ENCODE measurements at places on chromosomes 1 and 21. TPM values are rescaled to one million over a fixed set of nuclear protein-coding genes. Genes with fewer than 3 reads are reported as not detected.
A peak's percentile ranks its signal among the peaks of the same experiment; 100 is the strongest.

- DNase-seq = no peak
Observed at GRCh38 chr1:247297263-247298123, 34.2 kb downstream of the ZNF496 start.

DNA sequence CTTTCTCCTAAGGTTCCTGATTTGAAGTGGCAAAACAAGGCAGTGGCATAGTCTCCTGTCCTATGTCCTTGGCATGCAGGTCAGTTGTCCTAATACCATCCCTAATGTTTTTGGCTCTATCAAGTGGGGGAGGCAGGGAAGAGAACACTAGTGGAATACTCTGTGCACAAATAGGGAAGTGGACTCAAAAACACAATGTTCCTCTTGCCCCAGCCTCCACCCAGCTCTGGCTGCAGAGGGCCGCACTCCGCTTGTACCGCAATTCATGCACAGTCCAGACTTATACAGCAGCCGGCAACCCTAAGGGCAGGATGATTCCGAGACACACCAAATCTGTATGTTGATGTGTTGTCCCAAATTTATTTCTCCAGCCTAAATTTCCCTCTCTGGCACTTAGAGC is 14.5 kb downstream of the PLEKHO1 start:
- DNase-seq = peak; percentile 54

GRCh38 chr21:41939391-41939790 is 14.4 kb downstream of the C2CD2 start:
- DNase-seq = no peak

DNA sequence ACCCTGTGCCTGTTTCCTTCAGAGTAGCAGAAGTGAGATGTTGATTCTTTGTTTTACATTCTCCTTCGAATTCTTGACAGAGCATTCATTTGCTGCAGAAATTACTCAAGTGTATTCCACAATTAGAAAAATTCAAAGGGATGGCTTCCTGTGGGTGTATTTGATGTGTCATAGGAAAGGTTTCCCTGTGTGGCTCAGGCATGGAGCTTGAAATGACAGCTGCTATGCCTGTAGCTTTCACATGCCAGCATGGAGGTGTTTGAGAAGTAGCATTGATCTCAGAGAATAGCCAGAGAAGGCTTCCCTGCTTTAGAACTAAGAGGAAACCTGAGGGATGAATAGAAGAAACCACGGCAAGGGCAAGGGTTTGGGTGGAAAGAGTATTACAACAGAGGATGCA is 317.2 kb upstream of the DEPDC1 start:
- DNase-seq = no peak

Gene ACTA1
- polyA plus RNA-seq = not detected

GRCh38 chr1:83593073-83593472 is 405.9 kb downstream of the TTLL7 start:
- no peak for DNase-seq

DNA sequence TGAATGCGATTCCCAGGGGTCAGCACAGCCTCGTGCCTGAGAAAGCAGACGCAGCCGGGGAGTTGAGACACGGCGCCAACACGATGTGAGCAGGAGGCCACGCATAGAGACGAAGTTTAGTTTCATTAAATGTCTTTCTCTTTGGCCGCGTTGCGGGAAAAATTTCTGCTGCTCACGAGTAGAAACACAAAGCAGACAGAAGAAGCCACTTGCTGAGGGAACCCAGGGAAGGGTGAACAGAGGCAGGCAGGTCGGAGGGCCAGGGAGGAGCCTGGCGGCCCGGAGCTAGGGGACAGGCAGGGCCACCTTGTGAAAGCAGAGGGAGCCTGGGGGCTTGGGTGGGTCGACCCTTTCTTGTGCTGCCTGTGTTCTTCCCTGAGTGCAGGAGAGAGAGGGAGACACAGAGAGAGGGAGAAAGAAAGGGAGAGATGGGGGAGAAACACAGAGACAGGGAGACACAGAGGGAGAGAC is 33.2 kb downstream of the POFUT2 start:
- no peak for DNase-seq

Gene CRNN
- polyA plus RNA-seq = not detected

DNA sequence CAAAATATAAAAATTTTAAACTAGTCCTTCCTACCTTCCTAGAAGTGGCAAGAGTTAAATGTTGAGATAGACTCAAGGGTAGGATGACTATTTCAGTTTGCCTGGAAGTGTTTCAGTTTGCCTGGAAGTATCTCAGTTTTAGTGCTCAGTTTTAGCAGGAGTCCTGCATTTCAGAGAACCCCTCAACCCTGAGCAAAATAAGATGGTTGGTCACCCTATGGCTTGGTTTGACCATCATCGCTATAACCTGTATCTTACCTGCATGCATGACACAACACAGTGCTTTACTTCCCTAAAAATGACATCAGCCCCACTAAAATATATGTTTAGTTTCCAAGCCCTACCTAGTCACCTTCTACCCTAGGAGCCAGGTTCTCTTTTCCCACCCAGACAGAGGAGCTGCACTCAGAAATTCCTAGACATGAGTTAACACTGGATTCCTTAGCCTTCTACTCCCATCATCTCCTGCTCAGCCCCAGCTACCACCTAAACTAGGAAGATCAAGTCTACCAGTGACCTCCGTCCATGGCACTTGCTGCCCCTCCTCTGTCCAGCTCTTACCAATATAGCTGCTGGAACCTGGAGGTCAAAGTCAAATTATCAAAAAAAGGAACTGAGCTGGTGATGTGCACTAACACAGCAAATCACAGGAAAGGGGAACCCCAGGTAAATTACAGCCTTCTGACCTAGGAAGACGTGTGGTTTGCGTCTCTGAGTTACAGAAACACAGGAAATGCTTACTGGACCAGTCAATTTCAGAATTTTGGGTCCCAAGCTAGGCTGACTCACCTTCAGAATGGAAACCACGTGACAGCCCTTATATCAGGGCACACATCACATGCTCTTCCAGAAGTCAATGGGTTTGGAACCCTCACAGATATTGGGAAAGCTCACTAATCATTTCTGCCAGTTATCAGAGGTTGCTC is 2.2 kb upstream of the G0S2 start:
- peak; percentile 100 for DNase-seq

Gene CHIA
- polyA plus RNA-seq = not detected

DNA sequence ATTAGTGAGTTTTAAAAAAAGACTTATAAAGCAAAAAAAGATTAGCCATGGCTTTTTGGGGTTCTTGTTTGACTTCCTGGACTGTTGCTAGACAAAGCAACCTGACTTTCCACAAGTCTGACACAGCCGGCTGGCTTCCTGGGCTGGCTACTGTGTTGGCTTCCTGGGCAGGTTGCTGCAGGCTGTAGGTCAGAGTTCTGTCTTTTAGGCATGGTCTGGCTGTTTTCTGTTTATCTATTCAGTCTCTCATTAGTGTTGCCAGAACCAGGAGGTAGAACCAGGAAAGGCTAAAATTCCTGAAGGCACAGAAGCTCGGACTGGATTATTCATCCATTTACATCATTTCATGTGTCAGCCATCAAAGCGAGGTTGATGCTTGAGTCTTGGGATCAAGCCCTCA is 88.6 kb upstream of the SLC35F3 start:
- DNase-seq = no peak

- no peak for DNase-seq
Observed at GRCh38 chr1:40379785-40380452, 6.4 kb downstream of the SMAP2 start.

Gene ST6GALNAC3
- 9.2 TPM for polyA plus RNA-seq

DNA sequence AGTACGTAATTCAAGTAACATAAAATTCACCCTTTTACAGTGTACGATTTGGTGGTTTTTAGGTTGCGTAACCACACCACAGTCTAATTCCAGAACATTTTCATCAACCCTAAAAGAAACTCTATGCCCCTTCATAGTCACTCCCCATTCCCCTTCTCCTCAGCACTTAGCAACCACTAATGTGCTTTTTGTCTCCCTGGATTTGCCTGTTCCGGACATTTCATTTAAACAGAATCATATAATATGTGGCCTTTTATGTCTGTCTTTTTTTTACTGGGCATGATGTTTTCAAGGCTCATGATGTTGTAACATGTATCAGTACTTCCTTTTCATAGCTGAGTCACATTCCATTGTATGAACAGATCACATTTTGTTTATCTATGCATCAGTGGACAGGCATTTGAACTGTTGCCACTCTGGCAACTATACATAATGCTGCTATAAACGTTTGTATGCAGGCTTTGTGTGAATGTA is 20.8 kb downstream of the OBSCN start:
- DNase-seq = peak; percentile 42

DNA sequence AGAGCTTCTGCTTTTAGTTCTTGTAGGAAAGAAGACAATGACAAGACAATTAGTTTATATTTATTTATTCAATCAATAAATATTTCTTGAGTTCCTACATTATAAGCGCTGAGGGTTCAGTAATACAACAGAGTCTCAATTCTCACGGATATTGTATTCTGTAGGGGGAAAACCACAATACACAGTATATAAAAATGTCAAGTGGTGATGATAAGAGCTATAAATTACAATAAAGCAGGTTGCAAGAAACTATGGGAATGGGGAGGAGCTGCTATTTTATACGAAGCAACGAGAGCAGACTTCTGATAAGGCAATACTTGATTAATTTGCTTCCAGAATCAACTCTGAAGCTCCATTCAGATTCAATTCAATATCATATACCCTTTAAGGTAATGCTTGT is 10.6 kb upstream of the XCL1 start:
- no peak for DNase-seq

Gene OPN3
- polyA plus RNA-seq = 6.7 TPM

GRCh38 chr1:248622570-248623001 is 12.3 kb downstream of the OR2T11 start:
- peak; percentile 30 for DNase-seq

Gene MAP3K21
- 2.7 TPM for polyA plus RNA-seq

DNA sequence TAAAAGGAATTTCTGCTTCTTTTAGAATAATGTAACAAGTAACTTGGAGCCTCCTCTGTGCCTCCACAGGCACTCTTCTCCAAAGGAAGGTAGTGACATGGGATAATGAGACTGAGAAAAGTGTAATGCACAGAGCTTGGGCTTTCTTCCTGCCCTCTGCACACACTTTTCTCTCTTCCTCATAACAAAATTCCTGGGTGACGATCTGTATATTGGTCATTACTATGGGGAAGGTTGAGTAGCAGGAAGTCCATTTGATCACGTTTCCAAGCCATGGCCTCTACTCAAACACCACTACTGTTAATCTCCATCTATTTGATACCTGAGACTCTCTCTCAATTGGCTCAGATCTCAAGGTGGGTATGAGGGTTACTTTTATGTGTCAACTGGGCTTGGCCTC is 113.9 kb downstream of the GRIK1 start:
- DNase-seq = no peak

Gene MAEL
- not detected for polyA plus RNA-seq

- no peak for DNase-seq
Observed at GRCh38 chr1:63914241-63914640, 140.4 kb downstream of the ROR1 start.

- no peak for DNase-seq
Observed at GRCh38 chr1:218322762-218323161, 22.4 kb upstream of the TGFB2 start.

- DNase-seq = no peak
Observed at GRCh38 chr1:212611000-212611948, 2.7 kb downstream of the ATF3 start.

Gene NLRP3
- polyA plus RNA-seq = 56.2 TPM

- DNase-seq = no peak
Observed at GRCh38 chr1:36269408-36269838, 36.7 kb upstream of the SH3D21 start.
